Liver (tissue), 10 donors: ENCODE measurements at places on chromosomes 6 and 20. TPM values are rescaled to one million over a fixed set of nuclear protein-coding genes. Genes with fewer than 3 reads are reported as not detected.

The DACT2 gene
- total RNA-seq: 0.42 TPM

The TRIM31 gene
- 0.79 TPM for total RNA-seq

The SSTR4 gene
- not detected for total RNA-seq

The LTB gene
- total RNA-seq: 5.3 TPM

The LATS1 gene
- 8.3 TPM for total RNA-seq

The GTSF1L gene
- total RNA-seq: not detected

The PTPRA gene
- total RNA-seq: 20.7 TPM

The CCN6 gene
- not detected for total RNA-seq

DNA sequence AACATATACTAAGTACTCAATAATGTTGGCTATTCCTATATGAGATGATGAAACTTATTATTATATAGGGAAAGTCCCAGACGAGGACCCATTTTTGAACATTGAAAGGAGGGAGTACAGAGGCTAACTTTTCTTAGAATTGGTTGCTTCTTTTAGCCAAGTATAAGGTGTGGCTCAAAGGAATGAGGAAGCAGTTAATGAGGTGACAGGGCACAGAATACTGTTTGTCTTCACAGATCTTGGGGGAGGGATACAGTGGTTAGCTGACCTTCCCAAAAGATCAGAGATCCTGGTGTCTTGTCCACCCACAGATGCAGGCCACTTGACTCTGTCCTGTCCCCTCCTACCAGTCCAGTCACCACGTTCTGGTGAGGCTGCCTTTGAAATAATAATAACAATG, 67.8 kb upstream of the EPB41L1 start:
- no peak for DNase-seq

DNA sequence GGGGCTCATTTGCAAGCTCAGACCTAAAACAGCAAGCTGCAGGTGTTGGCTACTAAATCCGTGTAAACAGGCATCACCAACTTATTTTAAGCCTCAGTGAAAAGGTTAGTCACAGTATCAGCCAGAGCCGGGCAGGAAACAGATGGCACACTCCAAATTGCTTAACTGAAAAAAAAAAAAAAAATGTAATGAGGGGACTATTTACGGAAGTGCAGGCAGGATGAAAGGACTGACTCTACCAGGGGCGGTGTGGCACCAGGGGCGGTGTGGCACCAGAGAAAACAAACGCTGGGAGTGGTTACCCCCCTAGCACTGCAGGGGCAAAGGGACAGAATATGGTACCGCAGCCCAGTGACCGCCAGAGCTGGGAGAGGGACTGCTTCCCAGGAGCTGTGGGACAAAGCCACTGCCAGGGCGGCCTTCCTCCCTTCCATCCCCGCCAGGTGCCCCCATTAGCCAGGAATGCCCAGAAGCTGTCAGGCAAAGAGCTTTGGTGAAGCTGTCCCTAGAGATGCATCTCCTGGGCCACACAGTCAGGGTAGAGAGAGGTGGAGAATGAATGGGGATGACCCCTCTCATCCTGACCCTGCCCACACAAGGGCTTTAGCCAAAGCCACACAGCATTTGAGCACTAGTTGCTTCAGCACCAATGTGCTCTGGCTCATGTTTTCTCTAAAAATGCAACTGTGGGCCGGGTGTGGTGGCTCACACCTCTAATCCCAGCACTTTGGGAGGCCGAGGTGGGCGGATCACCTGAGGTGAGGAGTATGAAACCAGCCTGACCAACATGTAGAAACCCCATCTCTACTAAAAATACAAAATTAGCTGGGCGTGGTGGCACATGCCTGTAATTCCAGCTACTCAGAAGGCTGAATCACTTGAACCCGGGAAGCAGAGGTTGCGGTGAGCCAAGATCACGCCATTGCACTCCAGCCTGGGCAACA, 39.6 kb upstream of the GFOD1 start:
- no peak for DNase-seq

GRCh38 chr6:17632934-17633333, 32.8 kb downstream of the FAM8A1 start:
- no peak for DNase-seq

- no peak for DNase-seq
Measured at GRCh38 chr20:32149566-32150170, 40.2 kb downstream of the TM9SF4 start.

DNA sequence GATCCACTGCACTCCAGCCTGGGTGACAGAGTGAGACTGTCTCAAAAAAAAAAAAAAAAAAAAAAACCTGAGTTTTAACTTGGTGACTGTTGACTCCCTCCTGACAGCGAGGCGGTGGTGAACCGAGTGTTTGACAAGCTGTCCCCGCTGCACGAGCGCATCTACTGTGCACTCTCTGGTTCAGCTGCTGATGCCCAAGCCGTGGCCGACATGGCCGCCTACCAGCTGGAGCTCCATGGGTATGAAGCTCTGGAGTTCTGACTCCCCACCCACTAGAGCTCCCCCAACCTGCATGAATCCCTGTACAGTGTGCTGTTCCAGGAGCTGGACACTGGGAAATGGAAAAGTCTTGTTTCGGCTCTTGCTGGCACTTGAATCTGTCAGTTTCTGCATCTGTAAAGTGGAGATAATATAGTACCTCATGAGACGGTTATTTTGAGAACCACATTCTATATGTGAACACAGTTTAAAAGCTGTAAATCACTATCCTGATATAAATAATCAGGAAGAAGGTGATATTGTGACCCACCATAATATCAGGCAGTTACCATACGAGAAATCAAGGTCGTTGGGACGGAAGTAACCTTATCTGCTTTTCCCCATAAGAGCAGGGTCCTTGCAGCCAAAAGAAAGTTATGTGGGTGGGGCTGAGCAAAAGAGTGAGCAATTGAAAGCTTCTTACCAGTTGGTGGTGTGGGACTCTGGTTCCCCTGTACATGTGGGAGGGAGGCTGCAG, 3.3 kb downstream of the PSMB9 start:
- no peak for DNase-seq

DNA sequence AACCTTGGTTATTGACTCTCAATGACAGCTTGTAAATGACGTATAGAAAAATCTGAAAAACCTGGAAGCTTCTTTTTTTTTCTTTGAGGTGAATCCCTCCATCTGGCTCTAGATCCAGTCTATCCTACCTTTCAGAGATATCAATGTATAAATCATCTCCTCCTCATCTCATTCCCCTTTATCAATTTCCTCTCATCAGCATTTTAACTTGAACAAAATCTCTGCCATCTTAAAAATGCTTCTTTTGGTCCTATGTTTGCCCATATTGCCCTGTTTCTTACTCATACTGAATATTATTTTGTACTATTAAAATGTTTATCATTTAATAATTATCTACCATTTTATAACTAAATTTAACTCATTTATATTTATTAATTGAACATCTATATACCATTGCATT, 306.7 kb upstream of the TSHZ2 start:
- DNase-seq: no peak

DNA sequence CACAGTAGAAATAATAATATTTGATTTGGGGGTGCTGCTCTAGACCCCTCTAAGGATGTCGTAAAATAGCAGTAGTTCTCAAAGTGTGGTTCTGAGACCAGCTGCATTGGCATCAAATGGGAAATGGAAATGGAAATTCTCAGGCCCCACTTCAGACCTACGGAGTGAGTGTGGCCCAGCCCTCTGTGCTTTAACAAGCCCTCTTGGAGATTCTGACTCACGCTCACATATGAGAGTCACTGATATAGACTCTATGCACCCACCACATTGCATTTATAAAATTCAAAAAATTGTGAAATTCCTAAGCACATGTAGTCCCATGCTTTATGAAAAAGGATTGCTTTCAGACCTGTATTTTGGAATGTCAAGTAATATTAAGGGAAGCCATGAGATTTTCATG, 14.2 kb upstream of the PPP1R16B start:
- no peak for DNase-seq

GRCh38 chr6:38100380-38100779, 280.9 kb downstream of the ZFAND3 start:
- DNase-seq: no peak

GRCh38 chr20:58352468-58352867, 36.6 kb upstream of the VAPB start:
- no peak for DNase-seq

DNA sequence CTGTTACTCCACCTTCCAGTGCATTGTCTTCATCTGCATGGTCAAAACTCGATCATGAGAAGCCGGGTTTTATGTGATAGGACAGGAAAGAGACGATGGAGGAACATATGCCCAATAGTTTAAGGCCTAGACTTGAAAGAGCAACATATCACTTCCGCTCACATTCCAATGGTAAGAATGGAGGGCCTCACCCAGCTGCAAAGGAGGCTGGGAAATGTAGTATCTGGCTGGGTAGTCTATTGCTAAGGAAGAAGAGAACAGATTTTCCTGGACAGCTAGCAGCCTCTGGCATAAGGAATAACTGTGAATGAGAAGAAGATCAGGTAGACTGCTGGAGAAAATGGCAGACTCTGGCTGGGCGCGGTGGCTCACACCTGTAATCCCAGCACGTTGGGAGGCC, 19.2 kb downstream of the FITM2 start:
- DNase-seq: no peak

DNA sequence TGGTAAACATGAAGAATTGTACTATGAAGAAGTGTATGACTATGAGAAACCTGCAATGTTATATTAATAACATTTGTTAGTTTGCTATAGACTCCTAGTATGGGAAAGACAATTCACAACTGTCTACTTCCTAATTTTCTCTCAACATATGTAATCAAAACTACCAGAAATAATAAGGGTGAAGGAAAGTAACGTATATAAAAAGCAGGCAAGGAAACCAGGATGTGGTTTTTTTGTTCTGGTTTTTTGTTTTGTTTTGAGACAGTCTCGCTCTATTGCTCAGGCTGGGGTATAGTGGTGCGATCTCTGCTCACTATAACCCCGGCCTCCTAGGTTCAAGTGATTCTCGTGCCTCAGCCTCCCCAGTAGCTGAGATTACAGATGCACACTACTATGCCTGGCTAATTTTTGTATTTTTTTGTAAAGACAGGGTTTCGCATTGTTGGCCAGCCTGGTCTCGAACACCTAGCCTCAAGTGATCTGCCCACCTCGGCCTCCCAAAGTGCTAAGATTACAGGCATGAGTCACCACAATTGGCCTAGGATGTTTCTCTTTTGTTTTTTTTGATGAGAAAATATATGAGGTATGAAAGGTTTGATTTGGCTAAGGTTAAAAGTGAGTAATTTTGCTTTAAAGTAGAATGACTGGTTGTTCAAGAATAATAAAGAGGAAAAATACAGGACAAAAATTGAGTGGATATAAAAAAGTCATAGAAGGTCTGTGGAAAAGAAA, 83.1 kb downstream of the PTCHD4 start:
- DNase-seq: no peak

DNA sequence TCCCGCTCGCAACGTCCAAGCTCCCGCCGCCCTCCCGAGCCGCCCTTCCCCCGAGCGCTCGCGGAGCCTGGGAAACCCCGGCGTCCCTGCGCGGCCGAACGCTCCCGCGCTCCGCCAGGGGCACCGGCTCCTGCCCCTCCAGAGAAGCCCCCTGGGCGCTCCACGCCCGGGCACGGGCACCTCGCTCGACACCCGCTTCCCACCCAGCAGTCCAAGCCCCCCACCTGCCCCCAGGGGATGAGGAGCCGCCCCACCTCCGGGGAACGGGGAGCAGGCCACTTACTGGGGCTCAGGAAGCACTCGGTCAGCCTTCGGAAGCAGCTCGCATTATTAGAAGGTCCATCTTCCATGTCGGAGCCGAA, 1.4 kb downstream of the PDE10A start:
- no peak for DNase-seq

DNA sequence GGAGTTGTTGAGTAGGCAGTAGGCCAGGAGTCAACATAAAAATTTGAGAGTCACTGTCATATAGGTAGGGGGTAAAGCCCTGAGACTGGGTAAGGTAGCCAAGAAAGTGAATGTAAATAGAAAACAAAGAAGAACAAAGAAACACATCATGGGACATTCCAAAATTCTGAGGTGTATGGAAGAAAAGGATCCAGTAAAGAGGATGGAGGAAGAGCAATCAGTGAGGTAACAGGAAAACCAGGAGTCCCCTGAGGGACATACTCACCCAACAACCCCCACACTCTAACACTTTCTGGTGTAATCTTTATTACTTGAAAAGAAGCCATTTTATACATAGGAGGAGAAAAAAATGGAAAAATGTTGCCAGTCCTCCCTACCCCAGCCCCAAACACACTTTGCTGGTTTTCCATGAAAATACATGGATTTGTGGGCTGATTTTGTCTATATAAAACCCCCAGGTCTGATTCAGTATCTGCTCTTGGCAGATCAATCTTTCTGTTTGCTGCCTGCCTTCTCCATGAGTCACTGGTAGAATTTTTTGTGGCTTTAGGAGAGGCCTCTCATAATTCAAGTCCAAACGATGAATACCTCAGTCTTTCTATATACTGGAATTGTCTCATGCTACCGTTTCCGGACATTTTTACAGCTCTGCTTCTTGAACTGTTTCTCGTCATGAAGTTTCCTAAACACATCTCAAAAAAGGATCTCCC, 271.4 kb upstream of the MAN1A1 start:
- no peak for DNase-seq

GRCh38 chr20:15899967-15900366, 673.3 kb downstream of the KIF16B start:
- no peak for DNase-seq

DNA sequence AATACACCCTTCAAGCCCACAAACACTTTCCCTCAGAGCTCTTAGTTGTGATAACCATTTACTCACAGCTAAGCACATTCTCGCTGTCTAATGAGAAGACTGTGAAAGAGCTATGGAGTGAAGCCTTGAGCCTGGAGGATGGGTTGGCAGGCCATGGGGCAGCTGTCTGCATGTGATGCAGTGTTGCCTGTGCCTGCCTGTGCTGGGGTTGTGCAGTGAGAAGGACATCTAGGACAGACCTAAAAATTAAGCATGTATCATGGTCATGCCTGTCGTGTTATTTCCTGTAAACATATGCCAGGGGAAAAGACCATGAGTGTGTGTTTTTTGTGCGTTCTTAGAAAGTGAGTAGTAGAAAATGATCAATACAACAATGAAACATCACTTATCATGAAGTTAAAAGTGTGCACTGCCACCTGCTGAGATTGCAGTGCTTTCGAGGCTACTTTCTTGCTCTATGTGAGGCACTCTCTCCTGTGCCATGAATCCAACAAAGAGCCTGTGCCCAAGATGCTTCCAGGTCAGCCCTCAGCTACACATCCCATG, 8.1 kb upstream of the ZC3H12D start:
- no peak for DNase-seq

DNA sequence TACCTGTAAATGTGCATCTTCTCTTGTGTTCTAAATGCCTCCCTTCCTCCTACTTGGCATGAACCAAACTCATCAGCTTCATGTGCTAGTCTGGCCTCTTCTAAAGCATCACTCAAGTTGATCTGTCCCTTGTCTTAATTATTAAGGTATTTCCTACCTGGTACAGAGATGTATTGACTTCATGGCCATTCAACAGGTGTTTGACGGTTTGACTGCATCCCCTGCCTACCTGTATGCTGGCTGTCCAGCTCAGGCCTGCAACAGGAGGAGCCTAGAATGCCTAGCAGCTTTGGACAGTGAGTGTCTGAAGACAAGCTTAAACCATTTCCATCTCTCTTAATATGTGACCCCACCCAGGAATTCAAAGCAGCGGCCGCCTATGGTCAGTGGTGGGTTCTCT, 24.6 kb downstream of the RIN2 start:
- no peak for DNase-seq
